GM06990 (cell line): ENCODE measurements at places on chromosomes 2 and 18.

DNA sequence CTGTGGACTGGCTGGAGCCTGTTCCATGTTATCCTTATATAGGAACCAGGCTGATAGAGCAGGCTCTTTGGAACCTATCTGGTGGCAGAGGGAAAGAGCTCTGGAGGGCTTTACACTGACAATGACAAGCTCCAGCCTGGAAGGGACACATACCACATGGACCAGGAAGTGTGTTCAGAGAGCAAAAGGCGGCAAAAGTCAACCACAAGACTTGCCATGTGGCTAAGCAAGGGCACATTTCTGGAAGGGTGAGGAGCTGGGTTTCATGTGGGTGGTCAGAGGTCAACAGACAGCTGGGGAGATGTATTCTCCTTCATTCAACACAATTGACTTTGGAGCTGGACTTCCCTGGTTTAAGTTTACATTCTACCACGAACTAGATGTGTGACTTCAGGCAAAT lies 325.2 kb downstream of the DYSF start:
- DNase-seq = no peak

DNA sequence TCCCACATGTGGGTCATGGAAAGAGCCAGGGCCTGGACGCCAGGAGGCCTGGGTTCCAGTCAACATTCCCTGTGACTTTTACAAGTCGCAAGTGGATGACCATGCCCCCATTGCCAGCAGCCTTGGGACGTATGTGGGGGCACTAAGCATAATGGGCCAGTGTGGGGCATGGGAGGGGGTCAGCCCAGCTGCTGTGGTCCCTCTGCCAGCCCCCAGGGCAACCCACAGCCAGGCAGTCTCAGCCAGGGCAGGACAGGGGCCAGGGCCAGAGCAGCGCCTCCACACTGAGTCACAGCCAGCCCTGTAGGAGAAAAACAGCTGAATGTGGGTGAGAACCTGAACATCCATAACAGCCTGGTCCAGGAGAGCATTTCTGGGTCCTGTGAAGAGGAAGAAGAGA lies 173.2 kb downstream of the GFPT1 start:
- no peak for DNase-seq

- no peak for DNase-seq
These were observed 15.5 kb downstream of the LPIN2 start for GRCh38 chr18:2997429-2997828.

GRCh38 chr2:98771721-98772524 lies 41.0 kb upstream of the MGAT4A start:
- DNase-seq = peak; percentile 37

- DNase-seq = no peak
These were observed 151.5 kb downstream of the INO80D start for GRCh38 chr2:205934443-205934842.

- no peak for DNase-seq
These were observed 115.4 kb downstream of the MRO start for GRCh38 chr18:50704357-50704940.

- DNase-seq = no peak
These were observed 852.9 kb downstream of the DCDC2C start for GRCh38 chr2:4556135-4556896.

DNA sequence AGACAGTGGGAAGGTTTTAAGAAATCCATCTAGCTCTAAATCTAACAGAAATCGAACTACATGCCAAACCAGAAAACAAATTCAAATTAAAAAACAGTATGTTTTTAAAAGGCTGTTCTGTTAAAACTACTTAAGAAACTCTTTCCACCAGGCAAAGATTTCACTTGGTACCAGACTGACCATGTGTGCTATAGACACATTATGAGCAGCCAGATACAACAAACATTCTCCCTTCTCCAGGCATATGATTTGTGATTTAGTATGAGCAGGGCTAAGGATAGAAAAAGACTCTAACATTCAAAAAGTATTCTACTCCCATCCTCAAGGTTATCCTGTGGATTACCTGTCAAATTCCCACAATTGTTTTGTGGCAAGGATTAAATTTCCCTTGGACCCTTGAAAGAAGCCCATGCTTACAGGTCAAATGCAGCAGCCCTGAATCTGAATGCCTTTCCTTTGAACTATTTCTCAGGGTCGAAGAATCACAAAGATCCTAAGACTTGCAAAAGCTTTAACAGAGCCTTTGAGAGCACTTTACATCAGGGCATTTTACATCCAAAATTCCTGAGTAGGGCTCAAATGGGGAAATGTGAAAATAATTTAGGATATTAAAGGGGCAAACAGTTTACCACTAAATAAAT lies 42.5 kb upstream of the TTC32 start:
- no peak for DNase-seq
